ENCODE measurements at places on chromosomes 7 and 10.

DNA sequence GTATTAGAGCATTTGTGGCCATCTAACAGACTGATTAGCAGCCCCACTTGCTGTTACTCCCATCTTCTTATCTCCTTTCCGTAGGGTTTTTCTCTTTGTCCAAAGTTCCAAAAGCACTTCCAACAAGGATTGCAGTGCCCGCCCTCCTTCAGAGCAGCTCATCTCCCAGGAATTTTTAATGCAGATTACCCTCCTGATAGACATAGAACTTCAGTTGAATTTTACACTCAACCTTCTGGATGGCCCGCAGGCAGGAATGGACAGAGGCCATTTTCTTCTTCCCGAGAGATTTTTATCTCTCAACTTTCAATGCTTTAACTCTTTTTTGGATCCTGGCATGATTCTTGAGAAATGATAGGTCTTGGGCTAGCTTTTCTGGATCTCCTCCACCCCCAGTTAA is 23.3 kb downstream of the PRKG1 start:
- DNase-seq = no peak

GRCh38 chr10:77909021-77909748 is 17.4 kb downstream of the DLG5 start:
- no peak for DNase-seq

DNA sequence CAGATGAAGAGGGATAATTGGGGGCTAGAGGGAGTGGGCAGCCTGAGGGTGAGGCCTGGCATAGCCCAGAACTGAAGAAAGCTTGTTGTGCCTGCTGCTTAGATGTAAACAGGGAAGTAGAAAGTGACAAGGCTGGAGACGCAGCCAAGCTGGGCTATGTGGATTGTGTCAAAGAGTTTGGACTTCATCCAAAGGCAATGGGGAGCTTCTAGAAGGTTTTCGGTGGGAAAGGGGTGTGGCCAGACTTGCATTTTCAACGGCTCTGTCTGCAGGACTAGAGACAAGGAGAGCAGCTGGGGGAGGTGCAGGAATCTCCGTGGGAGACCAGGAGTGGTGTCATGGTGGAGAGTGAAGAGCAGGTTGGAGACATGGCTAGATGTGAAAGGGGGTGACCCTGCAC is 48.8 kb downstream of the GOLGA7B start:
- DNase-seq = no peak

DNA sequence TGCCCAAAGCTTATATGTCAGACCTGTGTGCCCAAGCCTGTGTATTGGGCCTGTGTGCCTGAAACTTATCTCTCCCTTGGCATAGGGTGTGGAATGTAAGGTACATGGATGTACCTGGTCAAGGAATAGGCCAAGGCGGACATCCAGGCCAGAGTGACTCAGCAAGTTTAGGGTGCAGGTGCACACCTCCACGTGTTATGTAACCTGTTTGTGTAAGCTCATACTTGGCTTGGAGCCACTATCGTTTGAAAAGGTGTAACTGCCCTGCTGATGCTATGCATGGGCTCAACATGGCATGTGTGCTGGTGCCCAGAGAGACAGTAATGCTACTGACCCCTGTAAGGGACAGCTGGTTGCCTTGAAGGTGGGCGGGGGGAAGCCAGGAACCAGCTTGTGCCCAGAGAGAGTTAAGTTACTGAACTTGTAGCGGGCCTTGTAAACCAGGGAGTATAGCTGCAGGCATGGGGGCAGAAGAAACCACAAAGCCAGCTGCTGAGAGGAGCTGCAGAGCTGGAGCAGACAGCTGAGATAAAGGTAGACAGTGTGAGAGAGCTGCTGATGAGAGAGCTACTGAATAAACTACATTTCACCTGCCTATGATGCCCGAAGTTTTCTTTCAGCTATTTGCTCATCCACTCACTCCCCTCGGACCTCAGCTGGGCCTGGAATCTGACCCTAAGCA is 656.4 kb upstream of the ZWINT start:
- DNase-seq = peak; percentile 20

- no peak for DNase-seq
Observed at GRCh38 chr10:124824507-124824906, 22.9 kb downstream of the ABRAXAS2 start.

DNA sequence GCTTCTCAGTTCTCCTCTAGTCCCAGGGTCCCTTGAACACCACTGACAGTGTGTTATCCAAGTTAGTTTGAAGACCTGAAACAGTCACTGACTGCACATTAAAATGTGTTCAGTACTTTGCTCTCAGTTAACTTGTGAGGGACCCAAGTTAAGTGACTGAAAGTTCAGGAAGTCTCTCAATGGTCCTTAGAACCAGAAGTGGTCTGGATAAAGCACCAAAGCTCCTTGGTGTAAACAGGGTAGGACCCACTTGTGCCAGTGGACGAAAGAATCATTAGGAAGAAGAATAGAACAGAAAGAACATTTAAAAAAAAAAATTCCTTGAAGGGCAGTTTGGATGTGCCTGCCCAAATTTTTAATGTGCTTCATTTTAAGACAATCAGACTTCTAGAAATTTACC is 45.1 kb downstream of the NOD1 start:
- no peak for DNase-seq

DNA sequence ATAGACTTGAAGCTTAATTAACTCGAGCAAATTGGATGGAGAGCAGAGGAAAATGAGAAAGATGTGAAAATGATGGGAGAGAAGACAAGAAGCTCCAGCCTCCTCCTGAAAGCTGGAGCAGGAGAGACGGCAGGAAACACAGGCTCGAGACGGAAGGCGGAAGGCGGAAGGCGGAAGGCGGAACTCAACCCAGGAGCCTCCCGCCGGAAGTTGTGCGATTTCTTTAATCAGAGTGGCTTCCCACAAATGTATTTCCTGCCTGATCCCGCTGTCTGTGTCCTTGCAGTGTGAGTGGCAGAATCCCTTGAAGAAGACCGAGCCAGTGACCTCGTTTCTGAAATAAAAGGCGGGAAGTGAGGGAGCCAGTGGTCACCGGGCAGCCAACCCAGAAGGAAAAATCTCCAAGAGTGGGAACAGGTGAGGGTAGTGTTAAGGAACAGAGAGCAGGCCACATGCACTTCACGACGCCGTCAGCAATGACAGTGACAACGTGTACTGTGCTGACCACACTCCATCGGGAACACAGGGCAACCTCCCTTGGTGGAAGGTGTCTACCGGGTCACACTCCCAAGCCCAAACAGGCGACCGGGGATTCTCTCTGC is 117.0 kb upstream of the RNF32 start:
- DNase-seq = no peak

GRCh38 chr7:36273836-36274235 is 115.8 kb upstream of the ANLN start:
- DNase-seq = no peak

DNA sequence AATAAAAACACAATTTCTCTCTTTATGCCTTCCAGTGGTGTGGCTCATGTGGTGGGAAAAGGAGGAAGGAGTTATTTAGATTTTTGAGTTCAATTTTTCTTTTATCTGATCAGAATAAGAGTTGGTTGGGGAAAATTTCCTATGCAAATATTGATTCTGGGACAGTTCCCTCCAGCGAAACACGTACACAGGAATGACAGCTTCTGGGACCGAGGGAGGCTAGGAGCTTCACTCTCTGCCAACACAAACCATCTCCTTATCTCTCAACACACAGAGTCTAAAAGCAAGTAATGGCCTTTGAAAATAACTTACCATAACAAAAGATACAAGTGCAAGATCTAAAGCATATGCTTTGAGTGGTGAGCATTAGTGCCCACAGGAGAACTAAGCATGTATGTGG is 122.7 kb downstream of the RAPGEF5 start:
- DNase-seq = no peak

DNA sequence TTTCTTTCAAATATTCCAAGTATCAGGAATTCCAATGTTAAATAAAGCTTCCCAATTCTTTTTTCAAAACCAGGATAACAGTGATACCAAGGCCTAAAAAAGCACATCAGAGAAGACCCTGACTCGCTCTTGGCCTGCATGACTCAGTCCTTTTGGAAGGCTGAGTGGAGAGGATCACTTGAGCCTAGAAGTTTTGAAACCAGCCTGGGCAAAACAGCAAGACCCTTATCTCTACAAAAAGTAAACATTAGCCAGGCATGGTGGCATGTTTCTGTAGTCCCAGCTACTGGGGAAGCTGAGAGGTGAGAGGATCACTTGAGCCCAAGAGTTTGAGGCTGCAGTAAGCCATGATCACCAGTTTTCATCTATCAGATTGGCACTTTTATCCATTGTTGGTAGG is 18.7 kb downstream of the NFE2L3 start:
- no peak for DNase-seq

- DNase-seq = peak; percentile 80
Observed at GRCh38 chr10:110305767-110306451, 1.2 kb upstream of the SMNDC1 start.

DNA sequence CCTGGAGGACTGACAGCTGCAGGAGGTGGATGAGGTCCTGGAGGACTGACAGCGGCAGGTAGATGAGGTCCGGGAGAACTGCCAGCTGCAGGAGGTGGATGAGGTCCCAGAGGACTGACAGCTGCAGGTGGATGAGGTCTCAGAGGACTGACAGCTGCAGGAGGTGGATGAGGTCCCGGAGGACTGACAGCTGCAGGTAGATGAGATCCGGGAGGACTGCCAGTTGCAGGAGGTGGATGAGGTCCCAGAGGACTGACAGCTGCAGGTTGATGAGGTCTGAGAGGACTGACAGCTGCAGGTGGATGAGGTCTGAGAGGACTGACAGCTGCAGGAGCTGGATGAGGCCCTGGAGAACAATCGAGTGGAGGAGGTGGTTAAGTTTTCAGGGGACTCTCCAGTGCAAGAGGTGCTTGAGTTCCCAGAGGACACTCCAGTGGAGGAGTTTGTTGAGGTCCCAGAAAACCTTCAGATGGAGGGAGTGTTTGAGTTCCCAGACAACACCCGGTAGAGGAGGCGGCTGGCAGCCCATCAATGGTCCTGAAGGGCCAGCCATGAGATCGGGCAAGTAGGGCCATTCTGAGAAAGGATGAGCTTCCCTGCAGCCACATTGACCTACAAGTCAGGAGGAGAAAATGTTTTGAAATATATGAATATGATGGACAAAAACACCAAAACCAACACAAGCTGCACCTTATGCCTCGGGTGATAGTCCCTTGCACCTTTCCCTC is 4.7 kb upstream of the EIF5AL1 start:
- peak; percentile 65 for DNase-seq

- DNase-seq = no peak
Observed at GRCh38 chr7:129572205-129572604, 39.3 kb upstream of the NRF1 start.

- no peak for DNase-seq
Observed at GRCh38 chr7:44382459-44383265, 57.3 kb upstream of the CAMK2B start.

GRCh38 chr7:151461942-151462230 is 21.9 kb upstream of the CRYGN start:
- no peak for DNase-seq

DNA sequence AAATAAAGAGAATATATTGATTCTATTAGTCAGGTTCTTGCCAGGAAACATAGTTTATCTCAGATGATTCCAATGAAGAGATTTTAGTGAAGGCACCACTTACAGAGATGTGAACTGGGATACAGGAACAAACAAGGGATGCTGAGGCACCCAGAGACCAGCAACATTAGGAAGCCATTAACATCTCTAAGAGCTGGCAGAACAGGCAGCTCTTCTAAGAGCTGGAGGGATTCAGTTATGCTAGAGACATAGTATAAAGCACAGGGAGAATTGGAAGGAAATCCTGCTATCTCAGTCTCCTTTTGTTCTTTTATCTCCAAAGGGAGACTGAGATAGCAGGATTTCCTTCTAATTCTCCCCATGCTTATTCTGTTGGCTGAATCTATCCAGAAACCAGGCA is 22.0 kb downstream of the OR6B1 start:
- DNase-seq = no peak

GRCh38 chr7:101138213-101138870 is 11.4 kb downstream of the SERPINE1 start:
- DNase-seq = no peak

DNA sequence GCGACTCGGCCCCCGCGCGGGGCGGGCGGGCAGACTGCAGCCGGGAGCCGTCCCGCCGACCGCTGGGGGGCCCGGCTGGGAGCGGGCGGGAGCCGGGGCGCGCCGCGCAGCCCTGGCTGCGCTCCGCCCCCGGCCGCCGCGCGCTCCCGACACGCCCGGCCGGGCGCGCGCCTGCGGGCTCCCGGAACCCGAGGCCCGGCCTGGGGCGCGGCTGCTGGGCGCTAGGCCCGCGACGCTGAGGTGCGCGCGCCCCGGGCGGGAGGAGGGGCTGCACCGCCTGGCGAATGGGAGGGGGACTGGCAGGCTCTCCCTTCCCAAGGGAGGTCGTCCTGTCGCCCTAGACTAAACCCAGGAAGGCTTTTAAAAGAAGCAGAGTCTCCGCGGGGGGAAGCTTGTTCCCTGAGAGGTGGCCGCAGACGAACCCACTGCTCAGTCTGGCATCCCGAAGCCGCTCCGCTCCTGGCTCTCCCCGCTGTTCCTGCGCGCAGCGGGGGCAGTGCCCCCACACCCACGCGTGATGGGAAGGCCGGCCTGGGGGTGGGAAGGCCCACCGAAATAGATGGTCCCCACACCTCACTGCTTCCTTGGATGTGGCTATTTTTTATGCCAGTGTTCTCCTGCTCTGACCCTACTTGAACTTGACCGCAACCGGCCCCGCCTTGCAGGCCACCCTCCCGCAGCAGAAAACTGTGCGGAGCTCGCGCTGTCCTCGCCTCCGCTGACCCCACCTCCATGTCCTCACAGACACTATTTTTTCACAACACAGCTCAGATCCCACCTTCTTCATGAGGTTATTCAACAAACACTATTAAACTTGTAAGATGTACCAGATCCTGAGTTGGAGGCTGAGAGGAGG is at the start of gene VOPP1:
Gene VOPP1, minus strand, starts transcription at position 125 of the 856 bp plus-strand sequence. CDS start 178 bp downstream, outside the sequence.
- DNase-seq = peak; percentile 72

- no peak for DNase-seq
Observed at GRCh38 chr10:3222068-3222467, 49.5 kb upstream of the PITRM1 start.

- DNase-seq = peak; percentile 66
Observed at GRCh38 chr7:29190349-29191045, 4.1 kb upstream of the CHN2 start.

- DNase-seq = no peak
Observed at GRCh38 chr7:93165447-93165846, 17.3 kb upstream of the SAMD9L start.

DNA sequence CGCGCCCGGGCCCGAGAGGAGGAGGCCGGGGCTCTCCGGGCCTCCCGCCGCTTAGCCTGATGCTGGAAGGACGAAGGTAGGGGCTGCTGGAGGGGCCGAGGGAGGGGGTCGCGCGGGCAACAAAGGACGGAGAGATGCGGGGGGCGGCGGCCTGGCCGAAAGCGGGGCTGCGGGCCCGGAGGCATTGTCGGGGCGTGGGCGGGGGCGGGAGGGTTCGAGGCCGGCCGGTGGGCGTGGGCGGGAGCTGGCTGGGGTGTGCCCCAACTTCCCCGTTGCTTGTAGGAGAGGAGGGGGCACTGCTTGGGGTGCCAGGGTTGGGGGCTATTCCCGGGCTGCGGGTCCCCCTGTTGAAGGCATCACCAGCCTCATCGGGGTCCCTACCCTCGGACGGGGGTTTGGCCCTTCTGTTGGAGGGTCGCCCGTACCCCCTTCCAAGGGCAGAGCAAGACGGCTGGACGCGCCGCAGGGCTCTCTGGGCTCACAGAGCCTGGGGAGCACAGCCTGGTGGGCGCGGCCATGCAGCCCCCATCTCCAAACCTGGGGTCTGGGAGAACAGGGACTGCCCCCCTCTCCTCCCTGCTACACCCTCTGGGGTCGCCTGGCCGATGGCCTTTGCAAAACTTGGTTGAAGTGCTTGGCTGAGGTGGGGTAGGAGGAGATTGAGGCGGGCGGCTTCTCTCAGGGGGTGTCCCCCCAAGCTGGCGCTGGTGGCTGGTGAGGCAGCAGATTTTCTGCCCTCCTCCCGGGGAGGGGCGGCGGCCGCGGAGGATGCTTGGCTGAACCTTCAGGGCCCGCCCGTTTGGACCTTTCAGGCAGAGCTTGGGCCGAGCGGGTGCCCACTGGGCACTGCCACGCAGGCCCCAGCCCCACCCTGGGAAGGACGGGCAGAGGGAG is 699 bp downstream of the CLIP2 start:
- DNase-seq = no peak
